ENCODE measurements at places on chromosomes 5 and 9.

DNA sequence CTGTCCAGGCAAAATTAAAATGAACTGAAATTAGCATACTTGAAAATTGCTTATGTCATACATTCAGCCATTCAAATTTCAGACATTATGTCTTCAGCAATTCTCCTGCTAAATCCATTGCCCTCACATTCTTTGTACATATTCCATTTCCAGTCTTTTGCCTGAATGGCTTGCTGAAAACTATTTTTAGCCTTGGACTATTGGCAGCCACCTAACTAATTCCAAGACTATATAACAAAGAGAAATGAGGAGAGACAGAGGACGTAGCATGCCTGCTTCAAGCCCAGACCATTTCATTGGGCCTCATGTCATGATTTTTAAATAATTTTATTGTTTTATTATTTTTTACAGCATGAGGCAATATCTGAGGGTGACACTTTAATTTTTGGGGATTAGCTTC is 100.3 kb downstream of the MRPS30 start:
- no peak for DNase-seq

GRCh38 chr9:10050016-10050415 is 562.8 kb downstream of the PTPRD start:
- DNase-seq = peak; percentile 74

DNA sequence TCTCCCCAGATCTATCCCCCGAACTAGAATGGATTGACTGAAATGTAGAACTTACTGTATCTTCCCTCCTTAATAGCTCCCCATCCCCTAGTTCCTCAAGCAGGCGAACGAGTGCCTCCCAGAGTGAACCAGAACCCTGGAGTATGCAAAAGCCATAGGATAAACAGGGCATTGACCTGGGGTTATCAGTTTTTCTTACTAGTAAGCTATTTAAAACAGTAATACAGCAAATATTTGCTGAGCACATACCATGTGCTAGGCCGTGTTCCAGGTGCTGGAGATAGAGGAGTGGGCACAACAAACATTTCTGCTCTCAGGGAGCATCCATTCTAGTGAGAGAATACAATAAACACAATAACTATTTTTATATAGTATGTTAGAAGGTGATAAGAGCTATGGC is 1.8 kb downstream of the SKP2 start:
- no peak for DNase-seq

DNA sequence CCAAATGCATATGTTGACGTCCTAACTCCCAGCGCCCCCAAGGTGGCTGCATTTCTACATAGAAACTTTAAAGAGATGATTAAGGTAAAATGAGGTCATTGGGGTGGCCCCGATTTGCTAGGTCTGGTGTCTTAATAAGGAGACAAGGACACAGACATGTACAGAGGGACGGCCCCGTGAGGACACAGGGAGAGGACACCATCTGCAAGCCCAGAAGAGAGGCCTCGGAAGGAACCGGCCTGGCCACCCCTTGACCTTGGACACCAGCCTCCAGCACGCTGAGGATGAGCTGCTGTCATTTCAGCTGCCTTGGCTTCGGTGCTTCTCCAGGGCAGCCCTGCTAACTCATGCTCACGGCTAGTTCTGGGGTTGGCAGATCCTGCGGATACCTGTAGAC is 73.2 kb downstream of the MRPL36 start:
- DNase-seq = no peak

DNA sequence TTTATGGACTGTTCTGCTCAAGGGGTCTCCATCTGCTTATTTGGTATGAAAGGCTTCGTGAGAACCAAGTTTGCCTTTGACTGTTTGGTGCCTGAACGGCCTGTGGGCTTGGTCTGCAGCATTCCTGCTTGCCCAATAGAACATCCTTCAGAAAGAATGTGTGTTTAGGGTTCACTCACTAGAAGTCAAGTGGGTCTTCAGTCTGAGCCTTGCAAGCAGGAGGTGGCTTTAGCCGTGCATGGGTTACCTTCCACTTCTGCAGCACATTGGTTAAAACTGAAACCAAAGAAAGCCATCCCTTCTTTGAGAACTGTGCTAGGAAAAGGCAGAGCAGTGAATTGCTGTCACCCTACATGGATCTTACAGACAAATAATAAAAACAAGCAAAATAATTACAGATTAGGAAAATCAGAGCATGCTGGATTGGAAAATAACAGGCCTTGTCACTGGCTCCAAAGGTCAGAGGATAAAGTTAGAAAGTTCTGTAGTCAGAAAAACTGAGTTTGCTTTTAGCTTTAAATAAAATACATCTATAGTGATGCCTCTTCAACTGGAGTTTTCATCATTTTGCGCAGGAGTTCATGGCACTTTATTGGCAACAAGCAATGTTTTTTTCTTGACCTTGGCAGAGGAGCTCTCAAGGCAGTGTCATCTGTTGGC is 16.6 kb downstream of the WWC1 start:
- DNase-seq = no peak

- no peak for DNase-seq
Measured at GRCh38 chr5:97063251-97063650, 79.2 kb downstream of the LIX1 start.

- no peak for DNase-seq
Measured at GRCh38 chr9:110104261-110104809, 103.6 kb downstream of the C9orf152 start.

DNA sequence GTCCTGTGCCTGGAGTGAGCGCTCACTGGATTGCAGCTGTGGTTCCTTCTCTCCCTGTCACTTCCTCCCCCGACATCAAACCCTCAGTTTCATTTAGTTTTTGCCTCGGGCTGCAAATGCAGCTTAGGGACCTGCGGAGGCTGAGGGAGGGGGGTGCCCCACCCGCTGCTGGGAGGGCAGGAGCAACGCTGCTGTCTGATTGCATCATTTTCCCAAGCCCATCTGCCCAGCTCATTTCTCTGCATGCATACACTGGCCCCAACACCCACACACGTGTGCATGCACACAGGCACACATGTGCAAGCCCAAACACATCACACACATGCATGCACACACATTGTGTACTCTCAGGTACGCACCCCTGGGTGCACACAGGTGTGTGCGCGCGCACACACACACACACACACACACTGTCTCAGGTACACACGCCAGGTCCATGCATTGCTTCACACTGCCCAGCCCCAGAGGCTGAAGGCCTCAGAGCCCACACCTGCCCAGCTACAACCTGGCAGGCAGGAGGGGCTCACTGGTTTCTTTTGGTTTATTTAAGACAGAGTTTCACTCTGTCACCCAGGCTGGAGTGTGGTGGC is 3.4 kb downstream of the ASS1 start:
- no peak for DNase-seq

DNA sequence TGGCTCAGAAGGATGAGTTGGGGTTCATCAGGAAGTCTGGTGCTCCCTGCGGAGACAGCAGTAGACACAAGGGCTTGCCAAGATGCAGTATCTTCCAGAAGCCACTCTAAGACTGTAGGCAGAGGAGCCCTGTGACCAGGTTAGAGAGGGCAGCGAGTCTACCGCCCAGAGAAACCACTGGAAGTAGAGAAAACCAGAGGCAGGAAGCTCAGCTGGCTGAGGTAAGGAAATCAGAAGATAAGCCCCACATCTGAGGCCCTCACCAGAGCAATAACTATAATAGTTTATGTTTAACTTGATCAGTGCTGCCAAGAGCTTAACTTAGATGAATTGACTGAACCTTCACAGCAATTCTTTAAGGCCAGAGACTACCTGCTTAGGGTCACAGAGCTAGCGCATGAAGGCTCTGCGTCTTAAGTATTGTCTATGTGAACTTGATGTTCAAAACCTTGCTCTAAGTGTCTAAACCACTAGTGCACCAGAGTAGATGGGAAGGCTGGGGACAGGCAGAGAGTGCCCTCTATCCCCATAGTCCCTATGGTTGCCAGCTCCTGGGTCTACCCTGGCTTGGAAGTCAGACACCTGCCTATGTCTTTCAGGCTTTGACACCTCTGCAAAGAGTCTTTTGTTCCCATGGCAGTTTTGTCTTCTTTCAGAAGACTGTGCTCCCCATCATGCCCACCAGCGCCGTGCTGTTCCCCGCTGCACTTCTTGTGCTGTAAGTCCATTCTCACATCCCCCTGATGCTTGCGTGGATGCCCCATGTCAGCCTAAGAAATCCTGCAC is 228.2 kb upstream of the KLF4 start:
- no peak for DNase-seq
